ENCODE measurements at places on chromosomes 12 and 14.

DNA sequence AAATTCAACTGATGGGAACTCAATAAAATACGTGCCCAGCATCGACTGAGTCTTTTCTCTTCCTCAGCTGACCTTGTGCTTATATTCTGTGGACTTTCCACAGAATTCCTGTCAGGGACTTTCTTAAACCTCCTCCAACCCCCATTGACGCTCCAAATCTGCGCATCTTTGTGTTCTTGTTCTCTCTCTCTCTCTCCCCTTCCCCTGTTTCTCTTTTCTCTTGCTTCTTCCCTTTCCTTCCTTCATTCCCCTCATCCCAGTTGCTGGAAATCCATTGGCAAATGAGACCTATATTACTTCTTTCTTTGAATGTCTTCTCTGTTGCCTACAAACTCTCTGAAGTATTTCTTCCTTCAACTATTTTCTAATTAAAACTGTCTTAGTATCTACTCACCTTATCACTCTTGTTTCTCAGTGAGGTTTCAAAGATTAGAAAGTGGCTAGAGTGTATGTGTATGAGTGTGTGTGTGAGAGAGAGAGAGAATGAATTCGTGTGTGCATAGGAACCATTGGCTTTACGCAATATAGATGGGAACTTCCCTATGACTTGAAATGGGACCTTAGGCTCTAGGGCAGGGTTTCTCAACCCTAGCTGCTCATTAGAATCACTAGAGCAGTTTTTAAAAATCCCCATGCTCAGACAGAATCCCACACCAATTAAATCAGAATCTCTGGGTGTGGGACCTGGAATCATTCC, 41.8 kb upstream of the DHRS7 start:
- DNase-seq, result no peak

GRCh38 chr12:90546511-90546910, 408.5 kb downstream of the CCER1 start:
- no peak for DNase-seq

DNA sequence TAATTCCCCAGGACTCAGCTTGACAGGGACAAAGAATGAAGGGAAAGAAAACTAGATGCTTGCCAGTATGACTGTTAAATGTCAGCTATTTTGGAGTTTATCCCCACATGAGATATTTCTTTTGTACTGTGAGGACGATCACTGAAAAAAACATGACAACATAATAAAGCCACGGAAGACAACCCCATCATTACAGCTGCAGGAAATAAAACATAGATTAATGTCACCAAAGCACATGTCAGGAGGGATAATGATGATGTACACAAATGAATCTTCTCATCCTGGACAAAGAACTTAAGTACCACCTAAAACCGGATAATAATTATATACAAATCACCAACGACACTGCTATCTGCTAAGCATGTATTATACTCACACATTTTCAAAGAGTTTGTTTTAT, 84.6 kb upstream of the GRIP1 start:
- no peak for DNase-seq

DNA sequence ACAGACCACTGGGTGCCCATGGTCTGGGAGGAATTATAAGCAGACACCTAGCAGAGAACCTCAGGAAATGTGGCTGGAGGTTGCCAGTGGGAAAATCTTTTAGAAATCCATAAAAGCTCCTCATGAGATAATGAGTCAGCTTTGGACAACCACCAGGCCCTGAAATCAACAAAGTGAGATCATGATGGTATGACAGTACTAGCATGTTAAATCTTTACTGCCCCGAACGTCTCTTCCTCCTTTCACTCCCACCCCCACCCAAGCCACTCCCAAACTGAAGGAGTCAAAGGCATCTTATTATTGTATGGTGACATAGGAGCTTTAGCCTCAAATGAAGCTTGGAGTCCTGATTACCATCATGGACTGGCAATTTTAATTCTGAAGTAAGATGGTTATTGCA, 240.0 kb downstream of the DIO2 start:
- DNase-seq, result no peak

DNA sequence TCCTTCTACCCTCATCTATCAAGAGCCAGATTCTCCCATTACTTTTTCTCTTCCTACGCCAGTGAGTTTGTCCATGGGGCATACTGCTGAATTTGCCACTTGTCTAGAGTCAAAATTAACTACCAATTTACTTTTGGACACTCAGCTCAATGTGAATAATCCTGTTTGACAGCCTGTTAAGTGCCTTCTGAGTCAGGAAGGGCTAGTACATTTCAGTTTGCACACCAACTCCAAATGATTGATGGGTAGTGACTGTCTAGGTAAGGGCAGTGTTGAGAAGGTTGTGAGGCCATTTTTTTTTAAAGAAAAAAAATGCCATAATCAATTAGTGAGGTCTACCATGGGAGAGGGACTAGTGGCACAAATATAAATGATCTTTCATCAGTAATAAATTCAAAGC, 21.8 kb upstream of the TRIM9 start:
- no peak for DNase-seq

- no peak for DNase-seq
Observed at GRCh38 chr14:44372807-44373489, 134.1 kb downstream of the FSCB start.

GRCh38 chr12:96336489-96336888, 63.8 kb downstream of the CDK17 start:
- DNase-seq, result no peak

GRCh38 chr14:101397206-101397605, 164.1 kb upstream of the DIO3 start:
- DNase-seq, result no peak

DNA sequence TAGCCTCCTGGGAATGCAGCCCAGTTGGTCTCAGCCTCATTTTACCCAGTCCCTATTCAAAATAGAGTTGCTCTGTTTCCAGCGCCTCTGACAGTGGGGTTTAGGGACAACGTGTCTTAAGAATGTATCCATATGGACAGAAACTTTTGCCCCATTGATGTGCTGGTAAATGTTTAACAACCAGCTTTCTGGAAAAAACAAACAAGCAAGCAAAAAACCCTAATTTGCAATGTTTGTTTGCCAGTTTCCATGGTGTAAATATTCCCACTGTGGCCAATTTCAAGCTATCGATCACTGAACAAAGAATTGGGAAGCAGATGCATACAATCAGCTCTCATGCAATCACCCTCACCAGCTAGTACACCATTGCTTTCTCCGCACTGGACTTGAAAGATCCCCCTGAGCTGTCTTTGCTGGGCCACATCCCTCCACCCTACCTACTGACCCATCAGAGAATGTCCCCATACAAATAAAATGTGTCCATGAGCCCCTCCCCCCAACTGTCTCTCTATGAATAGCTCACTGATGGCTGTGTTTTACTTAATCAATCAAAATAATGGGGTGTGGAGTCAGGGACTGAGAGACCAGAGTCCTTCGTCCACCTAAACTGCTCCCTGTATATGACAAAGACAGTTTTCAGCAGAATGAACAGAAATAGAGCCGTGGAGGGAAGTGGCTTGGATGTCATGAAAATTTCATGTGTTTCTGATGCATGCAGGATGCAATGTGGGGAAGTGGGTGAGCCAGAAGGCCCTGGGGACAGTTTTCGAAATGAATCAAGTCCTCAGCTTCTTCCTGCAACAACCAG, 40.8 kb downstream of the CCDC60 start:
- no peak for DNase-seq

- no peak for DNase-seq
Observed at GRCh38 chr12:50110127-50110761, 1.8 kb upstream of the COX14 start.

DNA sequence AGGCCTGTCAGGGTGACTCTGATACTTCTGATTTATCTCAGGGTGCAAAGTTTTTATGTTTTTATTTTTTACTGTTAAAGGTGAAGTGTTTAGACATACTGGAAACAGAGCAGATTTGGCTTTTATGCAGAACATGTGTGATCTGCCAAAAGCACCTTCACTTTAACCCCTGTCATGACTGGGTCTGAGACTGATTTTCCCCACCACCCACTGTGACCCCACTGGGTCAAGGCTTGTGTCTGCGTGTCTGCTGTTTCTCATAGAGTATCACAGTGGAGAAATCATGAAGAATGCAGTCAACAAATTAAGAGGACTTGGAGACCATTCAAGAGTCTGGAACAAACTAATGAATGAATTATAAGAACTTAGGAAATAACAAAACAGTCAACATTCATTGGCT, 131.2 kb downstream of the SPTSSA start:
- DNase-seq, result no peak

GRCh38 chr12:57694459-57695019, 607 bp downstream of the OS9 start:
- DNase-seq, result no peak

DNA sequence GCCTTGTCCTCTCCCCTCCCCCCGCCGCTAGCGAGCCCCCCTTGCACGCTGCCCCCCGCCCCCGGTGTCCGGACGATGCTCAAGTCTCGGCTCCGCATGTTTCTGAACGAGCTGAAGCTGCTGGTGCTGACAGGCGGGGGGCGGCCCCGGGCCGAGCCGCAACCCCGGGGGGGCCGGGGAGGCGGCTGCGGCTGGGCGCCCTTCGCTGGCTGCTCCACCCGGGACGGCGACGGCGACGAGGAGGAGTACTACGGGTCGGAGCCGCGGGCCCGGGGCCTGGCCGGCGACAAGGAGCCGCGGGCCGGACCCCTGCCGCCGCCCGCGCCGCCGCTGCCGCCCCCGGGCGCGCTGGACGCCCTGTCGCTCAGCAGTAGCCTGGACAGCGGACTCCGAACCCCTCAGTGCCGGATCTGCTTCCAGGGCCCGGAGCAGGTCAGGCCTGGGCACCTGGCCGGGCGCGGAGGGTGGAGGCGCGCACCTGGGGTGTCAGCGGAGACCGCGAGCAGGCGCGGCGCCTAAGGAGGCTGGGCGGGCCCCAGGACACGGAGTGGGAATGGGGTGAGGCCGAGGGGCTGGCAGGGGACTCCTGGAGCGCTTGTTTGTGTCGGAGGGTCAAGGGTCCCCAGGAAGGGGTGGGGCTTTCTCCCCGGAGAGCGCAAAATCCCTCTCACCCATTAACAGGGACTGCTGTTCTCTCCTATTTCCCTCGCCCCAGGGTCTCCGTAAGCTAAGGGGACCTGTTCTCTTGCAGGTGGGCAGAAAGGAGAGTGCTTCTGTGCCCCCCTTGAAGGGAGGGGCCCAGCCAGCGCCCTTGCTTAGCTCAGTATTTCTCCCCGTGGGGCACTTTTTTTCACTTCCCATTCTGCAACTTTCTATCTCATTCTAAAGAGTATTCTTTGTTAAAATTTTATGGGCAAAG, 810 bp downstream of the MARCHF9 start:
- DNase-seq, result no peak

GRCh38 chr12:96375841-96376604, 24.2 kb downstream of the CDK17 start:
- no peak for DNase-seq

- no peak for DNase-seq
Observed at GRCh38 chr14:64955297-64955696, 12.8 kb upstream of the GPX2 start.

Measured in stimulated activated effector memory CD8-positive, alpha-beta T cell treated with anti-CD3 and anti-CD28 coated beads, Interleukin-12 subunit alpha, Interleukin-12 subunit beta, amount 100 ng/mL, for 72 hours (primary cell).